Renal cortical epithelial cell (primary cell): ENCODE measurements at places on chromosomes 1 and 21.

DNA sequence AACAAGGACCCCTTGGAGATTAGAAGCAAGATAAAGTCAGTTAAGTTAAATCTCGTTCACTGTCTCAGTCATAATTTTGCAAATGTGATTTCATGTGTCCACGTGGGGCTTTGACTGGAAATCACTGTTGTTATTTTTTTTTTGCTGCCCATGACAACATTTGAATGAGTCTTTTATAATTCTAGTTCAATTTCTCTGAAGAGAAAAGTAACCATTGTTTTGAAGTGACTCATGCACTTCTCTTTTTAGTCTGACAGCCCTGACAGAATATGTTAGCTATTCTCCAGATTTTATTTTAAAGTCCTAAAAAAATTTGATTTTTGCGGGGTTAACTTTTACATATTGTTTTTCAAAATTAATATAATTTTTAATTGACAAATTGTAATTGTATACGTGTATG, 30.7 kb upstream of the NLRP3 start:
- DNase-seq = no peak

DNA sequence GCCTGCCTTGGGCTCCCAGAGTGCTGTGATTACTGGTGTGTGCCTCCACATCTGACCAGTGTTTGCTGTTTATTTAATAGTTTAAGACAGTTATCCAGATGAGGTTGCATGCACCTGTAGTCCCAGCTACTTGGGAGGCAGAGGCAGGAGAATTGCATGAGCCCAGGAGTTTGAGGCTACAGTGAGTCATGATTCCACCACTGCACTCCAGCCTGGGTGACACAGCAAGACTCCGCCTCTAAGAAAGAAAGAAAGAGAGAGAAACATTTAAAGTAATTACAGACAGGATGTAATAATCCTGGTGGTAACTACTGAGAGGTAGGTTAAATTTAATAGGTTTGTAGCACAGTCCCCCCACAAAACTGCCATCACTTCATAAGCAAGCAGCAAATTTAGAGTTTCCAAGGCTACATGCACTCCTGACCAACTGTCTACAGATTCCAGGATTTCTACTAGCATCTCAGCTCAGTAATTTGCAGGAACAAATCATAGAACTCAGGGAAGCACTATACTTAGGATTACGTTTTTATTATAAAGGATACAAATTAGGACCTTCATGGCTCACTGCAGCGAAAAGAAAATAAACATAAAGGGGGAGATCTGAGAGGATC, 89.6 kb downstream of the PKN2 start:
- peak; percentile 87 for DNase-seq

DNA sequence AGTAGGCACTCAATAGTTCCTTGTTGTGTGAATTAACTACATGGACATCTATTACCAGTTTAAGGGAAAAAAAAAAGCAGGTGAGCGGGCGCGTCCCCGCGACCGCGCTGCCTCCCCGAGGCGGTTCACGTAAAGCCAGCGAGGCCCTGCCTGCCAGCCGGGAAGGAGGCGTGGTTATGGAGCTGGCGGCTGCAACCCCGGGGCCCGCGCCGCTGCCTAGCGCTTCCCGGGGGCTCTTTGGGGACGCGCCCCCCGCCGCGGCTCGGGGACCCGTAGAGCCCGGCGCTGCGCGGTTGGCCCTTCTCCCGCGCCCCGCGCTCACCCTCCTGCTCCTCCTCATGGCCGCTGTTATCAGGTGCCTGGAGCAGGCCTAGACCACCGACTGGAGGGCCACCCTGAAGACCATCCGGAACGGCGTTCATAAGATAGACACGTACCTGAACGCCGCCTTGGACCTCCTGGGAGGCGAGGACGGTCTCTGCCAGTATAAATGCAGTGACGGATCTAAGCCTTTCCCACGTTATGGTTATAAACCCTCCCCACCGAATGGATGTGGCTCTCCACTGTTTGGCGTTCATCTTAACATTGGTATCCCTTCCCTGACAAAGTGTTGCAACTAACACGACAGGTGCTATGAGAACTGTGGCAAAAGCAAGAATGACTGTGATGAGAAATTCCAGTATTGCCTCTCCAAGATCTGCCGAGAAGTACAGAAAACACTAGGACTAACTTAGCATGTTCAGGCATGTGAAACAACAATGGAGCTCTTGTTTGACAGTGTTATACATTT, 2.6 kb upstream of the CC2D1B start:
- DNase-seq = peak; percentile 25

GRCh38 chr1:206699626-206700025, 14.9 kb downstream of the MAPKAPK2 start:
- DNase-seq = peak; percentile 64
